ENCODE measurements at places on chromosomes 2 and 18. TPM values are rescaled to one million over a fixed set of nuclear protein-coding genes. Genes with fewer than 3 reads are reported as not detected.

- no peaks in the 10 kb centered on the region for H3K36me3 ChIP-seq
- peak; percentile 60 for DNase-seq
- H3K4me1 ChIP-seq = peaks cover 40% of the 10 kb centered on the region
These were observed 22.2 kb downstream of the HK2 start for GRCh38 chr2:74856004-74856578.

DNA sequence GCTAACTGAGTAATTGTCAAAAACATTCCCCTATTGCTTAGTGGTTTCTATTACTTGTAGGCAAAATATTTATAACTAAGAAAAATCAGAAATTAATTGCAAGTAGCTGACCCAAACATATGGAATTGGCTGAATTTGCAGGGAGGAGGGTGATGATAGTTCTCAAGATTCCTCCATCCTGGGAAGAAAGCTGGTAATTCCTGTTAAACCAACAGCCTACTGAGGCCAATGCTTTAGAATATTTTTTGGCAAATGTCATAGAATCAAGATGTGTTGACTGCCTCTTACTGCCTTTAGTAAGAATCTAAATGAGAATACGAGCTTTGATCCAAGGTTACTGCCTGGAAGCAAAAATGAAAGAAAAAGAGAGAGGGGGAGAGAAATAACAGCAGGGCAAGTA, 120.0 kb downstream of the COL6A3 start:
- H3K36me3 ChIP-seq = no peaks in the 10 kb centered on the region
- H3K4me1 ChIP-seq = peaks cover 47% of the 10 kb centered on the region
- peak overlapping the region; percentile 21 for H3K27ac ChIP-seq
- H3K27me3 ChIP-seq = peaks cover 6% of the 10 kb centered on the region

DNA sequence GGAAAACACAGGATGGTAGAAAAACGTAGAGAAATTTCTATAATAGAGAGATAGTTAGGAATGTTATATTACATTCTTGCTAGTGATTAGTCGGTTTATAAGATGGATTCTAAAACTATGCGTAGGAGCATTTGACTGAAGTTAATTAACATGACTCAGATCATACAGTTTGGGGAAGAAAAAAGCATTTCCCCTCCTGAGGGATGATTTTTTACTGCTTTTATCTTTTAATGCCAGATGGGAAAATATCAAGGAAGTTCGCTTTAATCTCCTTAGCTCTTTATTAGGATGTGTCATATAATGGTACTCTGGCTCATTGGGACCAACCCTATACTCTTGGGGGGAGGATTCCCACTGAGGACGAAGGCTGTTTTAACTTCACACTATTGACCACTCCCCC, 502.1 kb downstream of the TGIF1 start:
- DNase-seq = no peak
- no peaks in the 10 kb centered on the region for H3K27me3 ChIP-seq
- H3K36me3 ChIP-seq = no peaks in the 10 kb centered on the region
- H3K27ac ChIP-seq = no peak overlapping the region
- no peak overlapping the region for H3K4me3 ChIP-seq

DNA sequence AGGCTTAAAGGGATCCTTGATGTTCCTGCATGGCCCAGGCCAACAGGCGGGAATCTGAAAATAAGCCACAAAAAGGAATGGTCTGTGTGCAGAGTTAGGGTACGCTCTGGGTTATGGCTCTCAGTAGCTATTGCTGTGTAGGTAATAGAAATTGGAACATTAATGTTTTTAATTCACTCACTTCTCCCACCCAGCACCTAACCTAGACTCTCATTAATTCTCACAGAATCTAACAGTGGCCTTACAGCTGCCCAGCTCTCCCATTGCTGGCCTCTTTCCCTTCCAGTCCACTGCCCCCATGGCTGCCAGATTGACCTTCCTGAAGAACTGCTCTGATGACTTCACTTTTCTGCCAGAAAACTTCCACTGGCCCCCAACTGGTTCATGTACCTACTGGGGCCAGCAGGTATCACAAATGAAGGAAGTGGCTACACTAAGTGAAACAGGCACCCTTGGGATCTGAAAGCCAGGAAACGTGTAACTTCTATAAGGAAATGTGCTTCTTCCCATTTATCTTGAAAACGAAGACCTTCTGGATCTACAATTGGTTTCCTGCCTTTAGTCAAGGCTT, 315.2 kb downstream of the STK39 start:
- no peak overlapping the region for H3K27ac ChIP-seq
- H3K27me3 ChIP-seq = no peaks in the 10 kb centered on the region
- no peaks in the 10 kb centered on the region for H3K36me3 ChIP-seq
- no peak for DNase-seq
- no peaks in the 10 kb centered on the region for H3K4me1 ChIP-seq

DNA sequence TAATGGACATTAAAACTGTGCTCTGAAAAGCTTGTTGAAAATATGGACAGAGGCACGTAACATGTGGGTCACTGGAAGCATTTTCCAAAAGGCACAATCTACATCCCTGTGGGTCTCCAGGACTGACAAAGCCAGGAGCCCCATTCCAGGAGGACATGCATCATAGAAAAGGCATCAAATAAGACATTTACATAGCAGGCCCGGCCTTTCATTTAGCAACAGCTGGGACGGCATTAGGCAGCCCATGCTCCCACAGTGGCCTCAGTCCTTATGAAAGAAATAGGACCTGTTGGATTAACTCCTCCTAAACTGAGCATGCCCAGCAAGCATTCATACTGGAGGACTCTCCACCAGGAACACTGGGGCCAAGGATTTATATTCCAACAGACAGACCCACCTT, 72.2 kb downstream of the TWIST2 start:
- no peaks in the 10 kb centered on the region for H3K4me1 ChIP-seq
- H3K4me3 ChIP-seq = no peak overlapping the region
- H3K36me3 ChIP-seq = no peaks in the 10 kb centered on the region
- no peak overlapping the region for H3K27ac ChIP-seq

GRCh38 chr2:23200787-23201114, 184.2 kb upstream of the KLHL29 start:
- no peak overlapping the region for H3K27ac ChIP-seq
- H3K36me3 ChIP-seq = no peaks in the 10 kb centered on the region
- no peak overlapping the region for H3K4me3 ChIP-seq
- H3K27me3 ChIP-seq = no peaks in the 10 kb centered on the region

- H3K36me3 ChIP-seq = no peaks in the 10 kb centered on the region
- peaks cover 41% of the 10 kb centered on the region for H3K4me1 ChIP-seq
- peaks cover 5% of the 10 kb centered on the region for H3K27me3 ChIP-seq
- no peak overlapping the region for H3K4me3 ChIP-seq
- H3K27ac ChIP-seq = peak overlapping the region; percentile 77
- peak; percentile 32 for DNase-seq
These were observed 388.6 kb upstream of the TNP1 start for GRCh38 chr2:217248312-217248935.

The GALNT13 gene
- total RNA-seq = 0.72 TPM

- no peak overlapping the region for H3K4me3 ChIP-seq
- no peak for DNase-seq
- no peaks in the 10 kb centered on the region for H3K36me3 ChIP-seq
- no peak overlapping the region for H3K27ac ChIP-seq
- peaks cover 5% of the 10 kb centered on the region for H3K4me1 ChIP-seq
- H3K27me3 ChIP-seq = no peaks in the 10 kb centered on the region
These were observed 8.7 kb upstream of the HTR2B start for GRCh38 chr2:231133365-231134099.

The DSC1 gene
- total RNA-seq = not detected

DNA sequence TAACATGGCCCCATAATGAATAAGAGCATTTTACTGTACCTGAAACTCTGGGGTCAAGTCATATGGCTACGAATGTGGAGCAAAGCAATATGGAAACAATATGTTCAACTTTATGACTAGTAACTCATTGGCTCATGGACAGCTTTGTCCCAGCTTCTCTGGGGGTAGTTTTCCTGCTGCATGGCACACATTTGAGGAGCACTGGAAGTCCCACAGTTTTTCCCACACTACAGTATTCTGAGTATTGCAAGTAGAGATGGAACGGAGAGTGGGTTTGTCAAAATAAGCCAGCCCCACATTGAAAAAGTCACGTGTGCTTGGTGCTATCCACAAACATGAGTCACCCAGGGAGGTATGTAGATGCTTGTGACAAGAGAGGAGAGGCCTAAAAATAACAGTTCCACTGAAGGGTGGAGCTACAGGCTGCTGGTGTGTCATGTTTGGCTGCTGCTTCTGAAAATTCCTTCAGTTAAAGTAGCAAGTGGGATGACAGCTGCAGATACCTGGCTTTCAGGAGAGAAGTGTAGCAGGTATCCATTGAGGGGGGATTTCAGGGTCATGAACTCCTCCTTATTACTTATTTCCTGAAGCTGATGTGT, 48.2 kb upstream of the CTAGE1 start:
- H3K36me3 ChIP-seq = no peaks in the 10 kb centered on the region
- H3K27me3 ChIP-seq = no peaks in the 10 kb centered on the region
- peak overlapping the region; percentile 52 for H3K27ac ChIP-seq
- H3K4me3 ChIP-seq = no peak overlapping the region

The ACKR3 gene
- total RNA-seq = 35.0 TPM

The GCKR gene
- total RNA-seq = 33.5 TPM

- DNase-seq = no peak
- no peaks in the 10 kb centered on the region for H3K27me3 ChIP-seq
- H3K27ac ChIP-seq = no peak overlapping the region
- H3K4me3 ChIP-seq = no peak overlapping the region
- no peaks in the 10 kb centered on the region for H3K36me3 ChIP-seq
- no peaks in the 10 kb centered on the region for H3K4me1 ChIP-seq
These were observed 427.5 kb downstream of the LRATD1 start for GRCh38 chr2:15059870-15060512.

The CYP27C1 gene
- total RNA-seq = not detected

DNA sequence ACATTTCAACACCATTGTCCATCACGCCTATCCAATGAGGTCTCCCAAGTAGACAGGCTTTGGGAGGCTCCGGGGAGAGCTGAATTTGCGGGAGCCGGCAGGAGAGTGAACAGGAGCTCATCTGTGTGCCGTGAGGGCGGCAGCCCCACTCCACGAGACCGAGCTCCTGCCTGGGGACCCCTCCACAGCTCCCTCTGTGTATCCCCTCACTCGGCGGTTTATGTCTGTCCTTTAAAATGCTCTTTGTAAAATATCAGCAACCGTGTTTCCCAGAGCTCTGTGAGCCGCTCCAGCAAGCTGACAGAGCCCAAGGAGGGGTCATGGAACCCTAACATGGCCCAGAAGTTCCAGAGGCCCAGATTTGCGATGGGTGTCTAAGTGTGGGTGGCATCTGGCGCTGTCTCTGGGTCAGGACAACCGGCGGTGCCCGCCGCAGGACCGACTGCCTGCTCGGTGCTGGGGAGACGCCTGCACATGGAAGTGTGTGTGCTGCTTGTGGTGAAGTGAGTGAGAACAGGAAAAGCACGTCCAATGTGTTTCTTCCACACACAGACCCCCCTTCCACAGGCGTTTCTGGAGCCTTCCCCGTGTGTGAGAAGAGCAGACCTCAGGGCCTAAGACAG, 34.8 kb downstream of the SLC66A2 start:
- H3K27ac ChIP-seq = no peak overlapping the region
- DNase-seq = peak; percentile 7
- H3K4me1 ChIP-seq = no peaks in the 10 kb centered on the region
- peaks cover 18% of the 10 kb centered on the region for H3K36me3 ChIP-seq
- no peaks in the 10 kb centered on the region for H3K27me3 ChIP-seq

The FKBP1B gene
- total RNA-seq = 4.9 TPM

The DES gene
- 4,594 TPM for total RNA-seq

GRCh38 chr2:163759013-163759412, 23.2 kb upstream of the FIGN start:
- no peak for DNase-seq
- H3K4me1 ChIP-seq = no peaks in the 10 kb centered on the region
- no peaks in the 10 kb centered on the region for H3K27me3 ChIP-seq

GRCh38 chr2:114218383-114218782, 224.1 kb upstream of the DPP10 start:
- H3K4me1 ChIP-seq = no peaks in the 10 kb centered on the region
- H3K27ac ChIP-seq = no peak overlapping the region
- H3K4me3 ChIP-seq = no peak overlapping the region
- no peaks in the 10 kb centered on the region for H3K27me3 ChIP-seq
- DNase-seq = no peak
